ENCODE measurements at places on chromosomes 16 and 17.

DNA sequence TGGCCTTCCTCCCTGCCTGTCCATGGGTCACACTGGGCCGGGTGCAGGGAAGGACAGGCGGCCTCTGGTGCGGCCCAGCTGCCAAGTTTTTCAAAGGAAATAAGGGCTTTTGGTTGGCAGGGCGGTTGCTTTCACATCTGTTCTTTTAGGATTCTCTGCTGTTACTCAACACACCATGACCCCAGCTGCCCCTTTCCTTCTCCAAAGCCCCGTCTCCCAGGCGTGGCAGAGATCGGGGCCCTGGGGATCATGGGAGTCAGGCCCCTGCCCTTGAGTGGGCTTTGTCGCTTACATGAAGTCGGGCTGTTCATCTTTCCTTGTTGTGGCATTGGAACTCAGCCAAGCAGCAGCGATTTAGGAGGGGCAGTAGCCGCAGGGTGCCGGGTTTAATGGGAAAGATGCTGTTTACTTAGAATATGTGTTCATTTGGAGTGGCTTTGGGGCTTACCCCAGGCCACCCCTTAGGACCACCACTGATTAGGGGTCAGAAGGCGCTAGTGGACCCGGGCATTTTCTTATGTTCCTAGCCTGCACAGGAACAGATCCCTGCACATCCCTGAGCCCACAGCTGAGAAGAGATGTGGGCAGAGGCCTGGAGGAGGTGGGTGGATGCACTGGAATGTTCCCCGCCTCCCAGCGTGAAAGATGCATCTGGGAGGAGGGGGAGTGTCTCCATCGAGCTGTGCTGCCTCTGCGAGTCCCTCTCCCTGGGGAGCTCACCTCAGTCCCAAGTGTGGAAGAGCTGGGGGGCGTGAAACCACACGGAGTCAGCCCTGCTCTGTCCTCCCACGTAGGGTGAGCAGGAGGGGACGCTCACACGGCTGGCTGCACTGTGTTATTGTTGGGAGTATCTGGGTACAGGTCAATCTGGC, 6.8 kb upstream of the ADCY7 start:
- DNase-seq = no peak

DNA sequence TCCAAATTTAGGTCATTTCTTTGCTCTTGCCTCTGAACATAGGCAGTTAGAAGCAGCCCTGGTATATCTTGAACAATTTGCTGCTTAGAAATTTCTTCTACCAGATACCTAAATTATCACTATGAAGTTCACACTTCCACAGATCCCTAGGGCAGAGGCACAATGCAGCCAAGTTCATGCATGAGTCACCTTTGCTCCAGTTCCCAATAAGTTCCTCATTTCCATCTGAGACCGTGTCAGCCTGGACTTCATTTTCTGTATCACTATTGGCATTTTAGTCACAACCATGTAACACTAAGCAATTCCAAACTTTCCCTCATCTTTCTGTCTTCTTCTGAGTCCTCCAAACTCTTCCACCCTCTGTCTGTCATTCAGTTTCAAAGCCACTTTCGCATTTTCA, 45.0 kb downstream of the KCNJ16 start:
- no peak for DNase-seq

DNA sequence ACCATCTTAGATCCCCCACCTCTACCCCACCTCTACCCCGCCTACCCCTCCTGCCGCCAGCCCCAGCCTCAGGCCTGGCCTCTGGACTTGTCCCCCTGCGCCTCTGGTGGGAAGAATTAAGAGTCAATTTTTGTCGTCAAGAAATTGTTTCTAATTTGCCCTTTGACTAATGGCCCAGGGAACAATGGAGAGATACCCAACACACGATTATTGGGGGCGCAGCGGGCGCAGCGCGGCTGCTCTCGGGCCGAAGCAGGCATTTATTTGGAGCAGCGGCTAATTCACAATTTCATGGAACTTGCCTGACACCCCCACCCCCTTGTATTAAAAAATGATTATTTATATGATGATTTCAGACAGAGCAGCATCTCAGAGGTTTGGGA, 4.4 kb upstream of the BAHCC1 start:
- no peak for DNase-seq

- DNase-seq = no peak
Observed at GRCh38 chr16:85435700-85436099, 177.4 kb upstream of the GSE1 start.

GRCh38 chr17:42883802-42884558, 16.6 kb upstream of the G6PC1 start:
- DNase-seq = no peak
